ENCODE measurements at places on chromosomes 6 and 20. TPM values are rescaled to one million over a fixed set of nuclear protein-coding genes. Genes with fewer than 3 reads are reported as not detected.

DNA sequence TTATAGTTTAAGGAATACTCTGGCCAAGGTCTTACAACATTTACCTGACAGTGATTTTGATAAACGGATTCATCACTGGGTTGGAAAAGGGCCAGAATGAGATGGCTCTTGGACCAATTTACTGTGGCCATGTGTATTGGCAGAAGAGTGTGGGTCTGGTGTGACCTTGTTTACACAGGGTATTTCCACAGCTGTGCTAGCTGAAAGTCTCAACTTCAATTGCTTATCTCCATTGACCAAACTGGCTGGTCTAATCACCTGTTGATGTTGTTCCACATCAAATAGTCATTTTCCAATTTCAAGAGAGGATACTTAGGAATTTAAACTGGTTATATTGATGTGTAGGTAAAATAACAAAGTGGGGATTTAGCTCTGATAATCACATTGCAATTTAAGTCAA, 501.6 kb upstream of the MAP3K7 start:
- no peaks in the 10 kb centered on the region for H3K36me3 ChIP-seq
- H3K27me3 ChIP-seq, result peaks cover 31% of the 10 kb centered on the region

GRCh38 chr6:12973386-12973785, 256.8 kb downstream of the PHACTR1 start:
- no peaks in the 10 kb centered on the region for H3K36me3 ChIP-seq
- no peak overlapping the region for H3K27ac ChIP-seq
- DNase-seq, result no peak
- H3K27me3 ChIP-seq, result peaks cover 22% of the 10 kb centered on the region
- no peak overlapping the region for H3K4me3 ChIP-seq

DNA sequence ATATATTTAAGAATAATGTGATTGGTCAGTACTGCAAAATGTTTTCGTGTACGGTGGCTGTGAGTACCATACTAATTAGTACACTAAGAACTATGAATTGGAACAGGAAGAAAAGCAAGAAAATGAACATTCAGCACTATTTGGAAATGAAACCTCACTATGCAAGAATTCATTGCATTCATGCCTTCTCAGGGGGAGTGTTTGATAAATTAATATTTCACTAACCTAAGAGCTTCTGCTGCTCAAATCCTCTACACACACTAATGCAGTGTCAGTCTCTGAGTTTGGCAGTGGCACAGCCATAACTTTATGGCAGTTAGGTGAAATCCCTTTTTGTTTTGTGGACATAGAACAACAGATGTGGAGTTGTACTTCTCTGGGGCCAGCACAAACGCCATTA, 60.1 kb downstream of the SLC16A10 start:
- DNase-seq, result no peak
- no peaks in the 10 kb centered on the region for H3K36me3 ChIP-seq
- no peak overlapping the region for H3K4me3 ChIP-seq

GRCh38 chr20:19223640-19224039, 11.2 kb downstream of the SLC24A3 start:
- DNase-seq, result no peak
- H3K4me3 ChIP-seq, result no peak overlapping the region
- H3K4me1 ChIP-seq, result no peaks in the 10 kb centered on the region
- H3K27ac ChIP-seq, result no peak overlapping the region
- no peaks in the 10 kb centered on the region for H3K36me3 ChIP-seq
- no peaks in the 10 kb centered on the region for H3K27me3 ChIP-seq

GRCh38 chr20:19249106-19249879, 36.9 kb downstream of the SLC24A3 start:
- H3K36me3 ChIP-seq, result no peaks in the 10 kb centered on the region
- H3K4me3 ChIP-seq, result no peak overlapping the region
- H3K27ac ChIP-seq, result no peak overlapping the region

Gene OPRL1
- 1.4 TPM for total RNA-seq

- H3K4me1 ChIP-seq, result peaks cover 30% of the 10 kb centered on the region
- H3K4me3 ChIP-seq, result no peak overlapping the region
- DNase-seq, result no peak
- H3K36me3 ChIP-seq, result peaks cover 5% of the 10 kb centered on the region
Observed at GRCh38 chr6:36536873-36537547, 10.3 kb downstream of the STK38 start.

Gene PDRG1
- 9.0 TPM for total RNA-seq

Gene VEGFA
- total RNA-seq, result 5.6 TPM

DNA sequence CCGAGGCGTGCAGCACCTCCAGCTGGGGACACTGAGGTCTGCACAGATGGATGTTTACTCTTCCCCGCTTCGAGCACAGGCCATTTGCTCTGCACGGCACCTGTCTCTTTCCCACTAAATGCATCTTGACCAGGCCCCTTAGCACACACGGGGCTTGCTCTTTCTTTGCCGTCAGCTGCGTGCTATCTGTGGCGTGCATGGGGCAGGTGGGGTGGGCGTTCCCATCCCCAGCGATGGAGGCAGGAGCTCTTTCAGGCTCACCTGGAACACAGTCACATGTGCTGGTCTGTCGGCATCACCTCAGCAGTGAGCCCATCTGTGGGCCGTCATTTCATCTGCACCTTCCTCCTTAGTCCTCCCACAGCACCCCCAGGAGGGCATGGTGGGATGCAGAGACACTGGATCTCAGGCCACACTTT, 35.1 kb downstream of the RBM38 start:
- DNase-seq, result no peak
- H3K36me3 ChIP-seq, result no peaks in the 10 kb centered on the region
- H3K27ac ChIP-seq, result no peak overlapping the region
- no peaks in the 10 kb centered on the region for H3K27me3 ChIP-seq
- H3K4me3 ChIP-seq, result no peak overlapping the region
- H3K4me1 ChIP-seq, result peaks cover 31% of the 10 kb centered on the region

DNA sequence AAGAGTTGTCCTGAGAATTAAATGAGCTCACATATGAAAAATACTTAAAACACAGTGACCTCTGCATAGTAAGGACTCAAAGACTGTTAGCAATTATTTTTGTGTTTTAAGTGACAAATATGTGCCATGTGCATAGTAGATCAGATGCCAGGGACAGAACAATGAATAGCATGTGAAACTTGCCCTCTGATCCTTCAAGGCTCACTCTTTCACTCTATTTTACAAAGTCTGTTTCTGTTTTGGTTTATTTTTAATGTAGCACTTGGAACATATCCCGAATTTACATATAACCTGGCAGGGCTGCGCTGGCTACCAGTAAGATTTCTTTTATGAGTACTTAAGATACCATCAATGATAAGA, 135.5 kb upstream of the TNFAIP3 start:
- peaks cover 12% of the 10 kb centered on the region for H3K4me1 ChIP-seq
- H3K27ac ChIP-seq, result no peak overlapping the region
- no peaks in the 10 kb centered on the region for H3K36me3 ChIP-seq
- no peak for DNase-seq

Gene CDC5L
- total RNA-seq, result 17.8 TPM

Gene OR2J3
- not detected for total RNA-seq

DNA sequence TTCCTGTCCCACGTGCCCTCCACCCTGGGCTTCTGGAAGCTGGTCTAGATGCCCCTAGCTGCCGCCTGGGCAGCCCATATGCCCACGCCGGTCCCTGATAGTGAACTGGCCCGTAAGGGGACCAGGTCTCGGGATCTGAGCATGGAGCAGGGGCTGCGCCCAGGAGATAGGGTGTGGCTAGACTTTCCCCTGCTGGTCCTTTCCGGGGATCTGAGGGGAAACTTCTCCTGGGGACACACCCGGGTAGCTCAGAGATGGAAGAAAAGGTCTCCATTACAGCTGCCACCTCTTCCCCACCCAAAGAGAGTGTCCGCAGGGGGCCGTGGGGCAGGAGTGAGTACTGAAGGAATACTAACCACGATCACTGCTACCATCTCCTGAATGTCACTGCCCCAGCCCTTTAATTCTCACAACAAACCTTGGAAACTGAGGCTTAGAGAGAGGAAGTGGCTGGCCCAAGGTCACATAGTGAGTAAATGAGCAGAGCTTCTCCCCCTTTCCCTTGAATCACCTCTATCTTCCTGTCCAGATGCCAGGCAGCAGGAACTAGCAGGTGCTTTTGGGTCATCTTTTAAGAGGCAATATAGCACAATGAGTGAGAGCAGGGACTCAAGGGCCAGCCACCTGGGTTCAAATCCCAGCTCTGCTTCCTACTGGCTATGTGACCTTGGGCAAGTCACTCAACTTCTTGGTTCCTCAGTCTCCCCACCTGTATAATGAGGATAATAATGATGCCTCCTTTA, 11.8 kb upstream of the CCN5 start:
- no peaks in the 10 kb centered on the region for H3K4me1 ChIP-seq
- H3K27ac ChIP-seq, result no peak overlapping the region
- peaks cover 24% of the 10 kb centered on the region for H3K27me3 ChIP-seq
- H3K4me3 ChIP-seq, result no peak overlapping the region

- no peak overlapping the region for H3K4me3 ChIP-seq
- no peaks in the 10 kb centered on the region for H3K4me1 ChIP-seq
- H3K36me3 ChIP-seq, result peaks cover 2% of the 10 kb centered on the region
- no peak for DNase-seq
- no peak overlapping the region for H3K27ac ChIP-seq
- H3K27me3 ChIP-seq, result peaks cover 72% of the 10 kb centered on the region
Observed at GRCh38 chr20:48294196-48294595, 508.9 kb upstream of the SULF2 start.

DNA sequence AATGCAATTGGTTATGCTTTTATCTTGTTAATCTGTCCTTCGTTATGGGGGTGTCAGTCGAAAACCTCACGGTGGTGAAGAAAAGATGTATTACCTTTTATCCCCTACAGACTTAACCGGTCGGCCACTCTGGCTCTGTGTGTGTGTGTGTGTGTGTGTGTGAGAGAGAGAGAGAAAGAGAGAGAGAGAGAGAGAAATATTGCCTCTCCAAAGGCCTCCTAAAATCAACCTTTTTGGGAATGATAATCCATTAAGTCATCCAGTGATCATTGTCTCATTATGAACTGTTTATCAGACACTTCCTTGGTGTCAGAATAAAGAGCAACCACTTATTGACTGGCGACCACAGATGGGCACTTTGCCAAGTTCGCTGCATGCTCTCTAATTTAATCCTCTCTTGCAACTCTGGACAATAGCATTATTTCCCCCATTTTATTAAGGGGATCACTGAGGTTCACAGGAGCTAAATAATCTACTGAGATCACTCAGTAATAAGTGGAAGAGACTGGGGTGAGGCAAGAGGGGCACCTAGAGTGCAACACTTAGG, 30.7 kb downstream of the SLC35D3 start:
- peaks cover 4% of the 10 kb centered on the region for H3K4me1 ChIP-seq
- DNase-seq, result no peak
- no peaks in the 10 kb centered on the region for H3K36me3 ChIP-seq

DNA sequence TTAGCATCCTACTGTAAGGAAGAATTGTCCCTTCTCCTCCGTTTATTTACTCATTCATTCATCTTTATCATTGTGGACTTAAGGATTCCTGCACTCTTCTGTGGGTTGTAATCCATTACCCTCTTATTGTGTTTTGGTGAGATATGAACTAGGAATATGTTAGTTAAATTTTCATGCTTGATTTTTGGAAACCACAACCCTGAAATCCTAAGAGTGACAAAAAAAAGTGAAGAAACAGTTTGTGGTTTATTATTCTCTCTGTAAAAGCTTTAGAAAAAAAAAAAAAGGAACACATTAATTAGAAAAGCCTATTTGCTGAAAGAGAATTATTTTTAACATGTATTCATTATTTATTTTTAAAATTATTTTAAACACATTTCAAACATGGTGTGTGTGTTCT, 36.7 kb upstream of the INSM1 start:
- H3K27me3 ChIP-seq, result peaks cover 45% of the 10 kb centered on the region
- DNase-seq, result no peak
- H3K4me3 ChIP-seq, result no peak overlapping the region
- no peak overlapping the region for H3K27ac ChIP-seq
- no peaks in the 10 kb centered on the region for H3K4me1 ChIP-seq

Gene SLC44A4
- 0.13 TPM for total RNA-seq

Measured in T-helper 17 cell (primary cell).